Mesendoderm (in vitro differentiated cells): ENCODE measurements at places on chromosomes 5 and 9.

- no peaks in the 10 kb centered on the region for H3K4me1 ChIP-seq
- DNase-seq, result no peak
- H3K27ac ChIP-seq, result no peak overlapping the region
- no peaks in the 10 kb centered on the region for H3K36me3 ChIP-seq
- H3K4me3 ChIP-seq, result no peak overlapping the region
Observed at GRCh38 chr9:84621811-84622210, 47.7 kb upstream of the NTRK2 start.

GRCh38 chr9:69785757-69786156 is 25.9 kb upstream of the PTAR1 start:
- no peak overlapping the region for H3K4me3 ChIP-seq
- H3K27ac ChIP-seq, result no peak overlapping the region
- peak; percentile 71 for DNase-seq
- H3K4me1 ChIP-seq, result no peaks in the 10 kb centered on the region
- no peaks in the 10 kb centered on the region for H3K36me3 ChIP-seq

- no peaks in the 10 kb centered on the region for H3K36me3 ChIP-seq
- no peak overlapping the region for H3K27ac ChIP-seq
- H3K4me1 ChIP-seq, result no peaks in the 10 kb centered on the region
- no peak for DNase-seq
Observed at GRCh38 chr5:1780614-1780930, 19.1 kb downstream of the MRPL36 start.

DNA sequence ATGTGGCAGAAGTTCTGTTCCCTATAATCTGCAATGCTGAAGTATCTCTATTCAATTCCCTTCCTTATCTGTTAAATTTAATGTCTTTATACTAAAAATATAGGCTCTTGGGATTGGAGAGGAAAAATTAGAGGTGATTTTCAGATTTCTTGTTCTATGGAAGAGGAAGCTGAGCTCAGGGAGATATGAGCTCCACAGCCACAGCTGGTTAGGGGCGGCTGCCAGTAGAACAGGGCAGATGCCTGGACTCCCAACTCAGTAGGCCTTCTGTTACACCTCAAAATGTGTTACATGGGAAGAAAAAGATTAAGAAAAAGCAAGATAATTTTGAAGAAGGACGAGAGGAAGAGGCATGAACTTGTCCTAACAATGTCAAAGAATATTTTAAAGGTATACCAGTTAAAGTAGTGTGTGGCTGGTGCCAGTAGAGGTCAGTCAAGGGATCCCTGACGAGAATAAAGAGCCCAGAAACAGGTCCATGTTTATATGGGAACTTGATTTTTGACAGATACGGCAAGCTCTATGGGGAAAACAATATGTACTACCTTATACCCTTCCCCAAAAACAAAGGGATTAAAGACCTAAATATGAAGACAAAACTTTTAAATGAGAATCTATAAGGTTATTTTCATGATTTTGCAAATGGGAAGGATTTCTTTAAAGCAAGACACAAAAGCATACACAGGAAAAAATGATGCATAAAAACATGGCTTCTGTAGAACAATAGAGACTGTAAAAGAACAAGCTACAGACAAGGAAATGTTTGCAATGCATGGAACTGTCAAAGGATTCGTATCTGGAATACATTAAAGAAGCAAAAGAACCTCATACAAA is 28.7 kb downstream of the DNAJC21 start:
- DNase-seq, result peak; percentile 52
- no peak overlapping the region for H3K27ac ChIP-seq
- H3K4me1 ChIP-seq, result no peaks in the 10 kb centered on the region
- no peaks in the 10 kb centered on the region for H3K36me3 ChIP-seq
- H3K4me3 ChIP-seq, result no peak overlapping the region
- no peaks in the 10 kb centered on the region for H3K27me3 ChIP-seq

GRCh38 chr5:36436306-36436705 is 134.6 kb upstream of the RANBP3L start:
- H3K27me3 ChIP-seq, result no peaks in the 10 kb centered on the region
- DNase-seq, result no peak
- no peak overlapping the region for H3K27ac ChIP-seq
- peaks cover 6% of the 10 kb centered on the region for H3K4me1 ChIP-seq

DNA sequence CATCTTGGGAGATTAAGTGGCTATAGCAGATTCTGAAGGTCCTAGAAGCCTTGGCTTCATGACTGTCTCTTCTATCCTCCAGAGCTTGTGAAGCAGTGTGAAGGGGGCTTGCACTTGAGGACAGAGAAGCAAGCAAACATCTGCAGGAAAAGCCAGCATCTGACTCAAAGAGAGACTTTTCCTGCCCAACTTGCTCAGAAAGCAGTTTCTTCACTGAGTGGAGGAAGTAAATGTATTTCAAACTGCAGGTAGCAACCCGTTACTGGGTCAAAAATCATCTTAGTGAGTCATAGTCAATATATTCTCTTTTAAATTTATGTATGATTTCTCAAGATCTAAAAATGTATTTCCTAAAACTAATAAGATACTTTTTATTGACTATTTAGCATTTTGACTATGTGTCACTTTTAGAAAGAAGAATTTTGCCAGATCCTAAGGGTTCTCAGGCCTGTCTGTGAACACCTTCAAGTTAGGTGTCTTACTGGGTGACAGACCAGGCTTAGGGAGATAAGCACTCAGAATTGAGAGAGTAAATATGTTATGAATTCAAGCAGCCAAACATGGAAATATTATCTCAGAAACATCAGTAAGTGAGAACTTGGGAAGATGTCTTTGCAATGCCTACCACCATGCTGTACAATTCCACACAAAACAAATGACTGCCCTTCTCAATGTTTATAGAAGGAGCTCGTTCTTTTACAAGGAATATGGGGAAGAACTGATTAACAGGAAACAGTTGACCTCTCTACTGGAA is 72.6 kb upstream of the DMAC1 start:
- no peaks in the 10 kb centered on the region for H3K4me1 ChIP-seq
- no peaks in the 10 kb centered on the region for H3K27me3 ChIP-seq
- no peaks in the 10 kb centered on the region for H3K36me3 ChIP-seq
- no peak for DNase-seq

- no peak for DNase-seq
- H3K27ac ChIP-seq, result no peak overlapping the region
- no peaks in the 10 kb centered on the region for H3K27me3 ChIP-seq
- no peaks in the 10 kb centered on the region for H3K36me3 ChIP-seq
- no peaks in the 10 kb centered on the region for H3K4me1 ChIP-seq
Observed at GRCh38 chr5:115977988-115978387, 15.7 kb downstream of the LVRN start.

- no peaks in the 10 kb centered on the region for H3K4me1 ChIP-seq
- no peaks in the 10 kb centered on the region for H3K36me3 ChIP-seq
- no peaks in the 10 kb centered on the region for H3K27me3 ChIP-seq
- no peak for DNase-seq
Observed at GRCh38 chr5:169097374-169098326, 203.3 kb downstream of the SLIT3 start.
